ENCODE measurements at places on chromosomes 2 and 18. TPM values are rescaled to one million over a fixed set of nuclear protein-coding genes. Genes with fewer than 3 reads are reported as not detected.

Gene CYB5A
- 77.7 TPM for total RNA-seq

GRCh38 chr2:49367003-49367402 is 212.7 kb upstream of the FSHR start:
- no peaks in the 10 kb centered on the region for H3K27me3 ChIP-seq
- no peak overlapping the region for H3K27ac ChIP-seq
- H3K4me3 ChIP-seq = no peak overlapping the region
- no peak for DNase-seq

DNA sequence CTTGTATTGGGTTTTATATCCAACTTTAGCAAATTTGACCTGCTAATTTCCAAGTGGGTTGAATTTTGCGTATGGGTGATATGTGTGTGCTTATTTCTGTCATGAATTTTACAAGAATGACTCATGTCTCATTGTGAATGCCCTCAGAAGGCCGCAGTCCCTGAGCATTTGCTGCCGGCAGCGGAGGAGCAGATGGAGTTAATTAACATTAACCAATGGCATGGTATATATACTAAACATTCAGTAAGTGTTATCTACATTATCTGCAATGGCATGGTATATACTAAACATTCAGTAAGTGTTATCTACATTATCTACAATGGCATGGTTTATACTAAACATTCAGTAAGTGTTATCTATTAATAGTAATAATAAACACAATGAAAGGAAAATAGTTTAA is 90.1 kb downstream of the DOK6 start:
- DNase-seq = no peak
- no peaks in the 10 kb centered on the region for H3K4me1 ChIP-seq
- H3K36me3 ChIP-seq = no peaks in the 10 kb centered on the region
- H3K4me3 ChIP-seq = no peak overlapping the region

Gene MC5R
- total RNA-seq = not detected

DNA sequence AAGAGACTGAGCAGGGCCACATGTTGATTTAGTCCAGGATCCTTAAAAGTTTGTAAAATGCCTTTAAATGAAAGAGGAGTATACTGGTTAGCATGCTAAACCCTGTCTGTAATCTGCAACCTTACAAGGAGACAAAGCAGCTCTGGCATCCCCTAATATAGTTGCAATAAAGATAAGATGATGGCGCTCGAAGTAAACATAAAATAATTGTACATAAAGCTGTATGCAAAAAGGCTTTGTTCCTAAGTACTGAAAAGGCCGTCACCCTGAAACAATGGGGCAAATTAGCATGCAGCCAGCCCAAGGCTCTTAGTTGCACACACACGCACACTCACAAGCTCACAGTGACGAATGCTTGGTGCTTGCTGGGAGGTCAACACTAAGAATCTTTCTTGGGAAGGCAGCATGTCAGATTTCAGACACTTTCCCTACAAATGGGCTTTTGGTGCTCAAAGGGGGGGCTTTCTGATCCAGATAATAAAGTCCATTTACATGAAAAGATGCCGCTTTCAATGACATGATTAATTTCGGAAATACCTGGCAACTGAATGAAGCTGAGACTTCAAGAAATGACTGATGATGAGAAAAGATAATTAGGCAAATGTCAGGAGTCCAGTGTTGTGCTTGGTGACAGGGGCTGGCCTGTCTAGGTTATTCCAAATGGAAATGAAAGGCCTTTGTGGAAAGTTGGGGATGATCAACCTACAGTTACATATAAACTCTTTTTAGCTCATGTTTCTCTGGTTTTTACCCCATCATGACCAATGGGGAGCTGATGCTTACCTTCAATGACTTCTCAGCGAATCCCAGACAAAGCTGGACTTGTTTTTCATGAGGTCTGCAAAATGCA is 370.3 kb downstream of the MEIS1 start:
- no peak overlapping the region for H3K27ac ChIP-seq
- no peaks in the 10 kb centered on the region for H3K4me1 ChIP-seq
- no peak for DNase-seq
- no peaks in the 10 kb centered on the region for H3K27me3 ChIP-seq

- H3K27ac ChIP-seq = no peak overlapping the region
- no peak overlapping the region for H3K4me3 ChIP-seq
- no peaks in the 10 kb centered on the region for H3K27me3 ChIP-seq
- no peak for DNase-seq
- no peaks in the 10 kb centered on the region for H3K36me3 ChIP-seq
Measured at GRCh38 chr18:3111523-3112240, 98.7 kb upstream of the LPIN2 start.

DNA sequence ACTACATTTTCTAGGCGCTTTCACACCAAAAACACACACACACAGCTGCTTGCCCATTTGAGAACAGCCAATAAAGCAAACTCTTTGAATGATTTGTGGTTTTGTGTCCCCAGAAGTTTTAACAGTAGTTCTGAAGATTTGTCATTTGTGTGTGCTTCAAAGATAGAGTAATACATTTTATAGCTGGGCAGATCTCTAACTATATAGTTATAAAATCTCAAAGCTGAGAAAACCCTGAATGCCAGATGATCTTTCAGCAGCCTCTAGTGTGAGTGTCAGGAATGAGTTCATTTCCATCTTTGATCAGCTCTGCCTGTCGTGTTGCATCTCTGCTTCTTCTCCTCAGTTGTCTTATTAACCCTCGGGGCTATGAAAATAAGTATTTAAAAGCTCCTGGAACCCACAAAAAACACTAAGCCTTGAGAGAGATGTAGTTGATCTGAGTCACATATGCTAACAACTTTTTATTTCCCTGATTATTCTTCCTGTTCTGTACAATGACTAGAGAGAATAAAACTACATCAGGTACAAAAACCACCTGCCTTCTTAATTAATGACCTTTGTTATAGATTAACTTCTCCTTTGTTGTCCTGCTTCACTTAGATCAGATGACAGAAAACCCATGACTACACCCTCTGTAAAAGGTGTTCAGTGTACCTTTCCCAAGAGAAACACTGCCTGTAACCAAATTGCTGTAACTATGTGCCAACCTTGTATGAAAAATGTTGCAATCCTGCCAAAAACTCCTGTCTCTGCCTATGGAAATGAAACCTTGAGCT is 30.0 kb upstream of the SLC3A1 start:
- H3K27me3 ChIP-seq = no peaks in the 10 kb centered on the region
- H3K36me3 ChIP-seq = no peaks in the 10 kb centered on the region
- H3K4me1 ChIP-seq = peaks cover 4% of the 10 kb centered on the region
- no peak overlapping the region for H3K4me3 ChIP-seq

GRCh38 chr2:241891315-241891987 is 21.9 kb downstream of the RTP5 start:
- no peak overlapping the region for H3K27ac ChIP-seq
- H3K4me1 ChIP-seq = peaks cover 3% of the 10 kb centered on the region
- no peaks in the 10 kb centered on the region for H3K36me3 ChIP-seq
- DNase-seq = no peak
- no peaks in the 10 kb centered on the region for H3K27me3 ChIP-seq
- H3K4me3 ChIP-seq = no peak overlapping the region

- no peak for DNase-seq
- H3K4me1 ChIP-seq = no peaks in the 10 kb centered on the region
- H3K27ac ChIP-seq = no peak overlapping the region
- H3K36me3 ChIP-seq = no peaks in the 10 kb centered on the region
Measured at GRCh38 chr18:48698707-48699106, 159.9 kb downstream of the CTIF start.

GRCh38 chr2:80395251-80395650 is 90.7 kb upstream of the LRRTM1 start:
- H3K36me3 ChIP-seq = no peaks in the 10 kb centered on the region
- H3K27ac ChIP-seq = no peak overlapping the region
- DNase-seq = no peak

DNA sequence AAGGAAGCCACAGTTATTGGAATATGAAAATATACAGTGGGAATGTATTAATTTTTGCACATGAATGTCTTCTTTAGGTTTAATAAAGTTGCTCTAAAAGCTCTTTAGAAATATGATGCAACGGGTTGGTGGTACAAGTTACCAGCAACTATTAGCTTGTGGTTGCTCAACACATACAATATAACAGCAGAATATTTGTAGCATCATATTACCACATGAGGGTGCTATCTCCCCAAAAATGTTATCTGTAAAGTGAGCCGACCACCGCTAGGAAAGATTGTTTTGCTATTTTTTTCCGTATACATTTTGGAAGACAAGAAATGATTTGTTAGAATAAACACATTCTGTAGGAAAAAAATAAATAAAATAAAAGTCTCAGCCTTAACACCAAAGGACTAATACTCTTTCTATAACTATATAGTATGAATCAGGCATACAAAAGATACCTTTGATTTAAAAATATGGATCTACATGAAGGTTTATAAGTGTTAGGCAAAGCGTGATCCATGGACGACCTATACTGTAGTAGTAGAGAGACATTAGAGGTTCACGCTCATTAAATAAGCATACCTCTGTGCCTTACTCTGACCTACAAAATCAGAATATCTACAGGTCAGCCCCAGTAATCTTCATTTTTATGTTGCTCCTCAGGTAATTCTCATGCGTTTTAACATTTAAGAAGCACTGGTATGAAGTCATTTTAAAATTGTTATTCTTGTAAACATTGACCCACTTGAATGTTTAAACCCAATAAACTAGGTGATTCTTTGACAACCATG is 1110.6 kb upstream of the ACVR2A start:
- H3K27me3 ChIP-seq = no peaks in the 10 kb centered on the region
- H3K36me3 ChIP-seq = no peaks in the 10 kb centered on the region
- DNase-seq = no peak
- no peaks in the 10 kb centered on the region for H3K4me1 ChIP-seq
- H3K27ac ChIP-seq = no peak overlapping the region

DNA sequence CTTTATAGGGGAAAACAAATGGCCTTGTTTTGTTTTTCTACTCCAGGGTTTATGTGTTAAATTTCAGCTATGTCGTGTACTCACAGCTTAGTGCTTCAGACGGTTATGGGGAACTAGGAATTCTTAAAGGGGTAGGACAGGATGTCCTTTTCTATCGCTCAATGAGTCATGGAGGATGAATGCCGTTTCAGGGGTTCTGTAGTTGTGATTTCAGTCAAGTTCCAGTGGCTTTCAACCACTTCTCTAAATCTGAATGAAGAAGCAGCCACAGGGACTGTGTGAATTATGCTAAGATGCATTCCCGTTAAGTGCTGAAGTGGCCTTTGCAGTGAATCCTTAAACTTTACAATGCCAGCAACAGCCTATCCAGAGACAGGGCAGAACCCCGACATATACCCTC is 1231.7 kb upstream of the ZEB2 start:
- H3K4me1 ChIP-seq = no peaks in the 10 kb centered on the region
- no peaks in the 10 kb centered on the region for H3K27me3 ChIP-seq
- H3K27ac ChIP-seq = no peak overlapping the region
- no peak overlapping the region for H3K4me3 ChIP-seq
- no peaks in the 10 kb centered on the region for H3K36me3 ChIP-seq
- DNase-seq = no peak
